Dorsolateral prefrontal cortex (tissue), 122 donors: ENCODE measurements at places on chromosomes 12 and 14. TPM values are rescaled to one million over a fixed set of nuclear protein-coding genes. Genes with fewer than 3 reads are reported as not detected.

NGB gene
- 12.4 TPM for total RNA-seq

IFNG gene
- not detected for total RNA-seq

DNA sequence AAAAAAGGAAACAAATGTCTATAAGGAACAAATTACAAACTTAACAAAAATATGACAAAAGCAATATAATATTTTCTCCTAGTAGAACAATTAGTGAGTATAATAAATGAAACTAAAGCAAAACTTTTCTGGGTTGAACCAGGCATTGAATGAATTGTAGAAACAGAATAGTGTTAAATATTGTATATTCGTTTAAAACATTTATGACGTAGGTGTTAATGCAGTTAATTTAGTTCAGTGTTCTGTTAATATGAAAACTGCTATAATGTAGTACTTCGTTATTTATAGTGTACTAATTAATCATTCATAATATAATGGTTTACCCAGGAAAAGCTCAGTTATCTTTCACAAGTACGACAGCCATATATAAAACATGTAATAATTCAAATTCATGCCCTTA lies 23.7 kb downstream of the NKX2-1 start:
- no peak for DNase-seq

DNA sequence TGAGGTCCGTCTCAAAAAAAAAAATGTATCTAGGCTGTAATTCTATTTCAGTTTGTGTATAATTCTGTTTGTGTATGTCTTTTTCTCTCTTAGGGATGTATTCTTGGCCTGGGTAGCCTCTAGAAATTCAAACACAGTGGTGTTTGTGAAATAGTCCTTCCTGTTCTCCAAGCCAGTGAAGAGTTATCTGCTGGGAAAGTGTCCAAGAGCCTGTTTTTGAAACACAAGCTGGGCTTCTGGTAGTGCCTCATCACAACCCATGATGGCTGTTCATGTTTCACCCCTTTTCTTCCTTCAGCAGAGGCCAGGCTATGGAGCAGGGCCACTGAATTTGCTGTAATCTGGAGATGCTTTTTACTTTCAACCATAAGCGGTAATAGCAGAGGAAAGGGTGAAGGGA lies 14.7 kb downstream of the METTL3 start:
- DNase-seq = no peak

GRCh38 chr14:99383472-99384449 lies 96.9 kb downstream of the SETD3 start:
- DNase-seq = no peak

SERPINA9 gene
- total RNA-seq = not detected

DNA sequence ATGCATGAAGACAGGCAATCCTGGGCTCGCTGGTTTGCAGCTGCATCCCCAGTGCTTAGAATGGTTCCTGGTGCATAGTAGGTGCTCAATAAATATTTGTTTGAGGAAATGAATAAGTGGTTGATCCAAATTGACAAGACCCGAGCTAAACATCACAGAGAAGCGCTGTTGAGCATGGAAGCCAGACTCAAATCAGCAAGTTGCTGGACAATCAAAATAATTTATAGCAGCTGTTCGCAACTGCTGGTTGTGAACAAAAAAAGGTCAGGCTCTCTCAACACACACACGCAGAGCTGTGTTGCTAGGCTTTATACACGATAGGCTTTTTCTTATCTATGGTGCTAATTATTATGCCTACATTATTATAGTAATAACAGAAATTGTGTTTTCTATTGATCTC lies 190.2 kb downstream of the TBX5 start:
- DNase-seq = no peak

- no peak for DNase-seq
These were observed 53.6 kb upstream of the EIF5 start for GRCh38 chr14:103280278-103280928.

DNA sequence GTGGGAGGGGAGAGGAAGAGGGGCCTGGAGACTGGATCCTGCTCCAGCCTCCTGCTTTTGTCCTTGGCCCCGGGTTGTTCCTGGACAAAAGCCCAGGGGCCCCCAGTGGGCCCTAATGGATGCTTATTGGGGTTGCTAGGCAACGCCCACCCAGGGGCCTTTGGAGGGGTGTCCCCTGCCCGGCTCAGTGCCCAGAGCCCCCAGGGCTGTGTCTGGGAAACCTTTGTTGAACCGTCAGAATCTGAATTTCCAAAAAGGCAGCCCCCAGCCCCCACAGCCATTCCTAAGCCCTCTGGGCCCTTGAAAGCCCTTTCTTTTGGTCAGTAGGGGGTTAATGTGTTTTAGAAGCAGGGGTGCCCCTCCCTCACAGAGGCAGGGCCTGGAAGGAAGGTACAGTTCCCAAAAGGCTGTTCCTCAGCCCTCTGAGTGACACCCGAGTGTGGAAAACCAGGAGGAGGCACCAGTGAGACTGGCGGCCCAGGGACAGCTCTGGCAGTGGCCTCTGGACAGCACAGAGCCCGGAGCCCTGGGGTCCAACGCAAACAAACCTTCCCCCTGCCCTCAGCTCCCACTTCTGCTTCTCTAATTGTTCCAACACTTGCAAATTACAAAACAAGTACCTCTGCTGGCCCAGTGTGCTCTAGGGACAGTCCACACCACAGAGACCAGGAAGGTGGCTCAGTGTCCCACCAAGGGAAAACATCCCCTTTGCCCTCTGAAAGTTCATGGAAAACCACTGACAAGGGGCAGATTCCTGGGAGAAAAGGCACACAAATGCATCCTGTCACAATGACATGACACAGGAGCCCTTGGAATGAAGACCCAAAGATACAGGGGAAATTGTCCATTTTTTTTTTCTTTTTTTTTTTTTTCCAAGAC lies 19.4 kb downstream of the HHIPL1 start:
- no peak for DNase-seq

SAMD15 gene
- total RNA-seq = 5.1 TPM

DNA sequence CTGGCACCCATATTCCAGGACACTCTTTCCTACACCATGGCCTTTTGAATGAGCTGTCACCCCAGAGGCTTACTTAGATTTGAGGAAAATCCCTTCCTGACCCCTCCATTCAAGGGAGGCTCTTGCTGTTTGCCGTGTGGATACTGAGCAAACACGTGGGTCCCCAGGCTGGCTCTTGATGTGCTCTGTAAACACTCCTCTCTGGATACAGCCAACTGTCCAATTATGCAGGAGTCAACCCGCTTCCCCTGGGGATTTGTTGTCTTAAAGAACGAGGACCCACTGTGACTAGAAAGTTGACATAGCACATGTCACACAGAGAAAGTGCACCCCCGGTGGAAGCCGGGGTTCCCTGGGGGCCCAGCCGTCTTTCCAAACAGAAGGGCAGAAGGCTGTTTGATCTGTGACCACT lies 75.8 kb upstream of the CEP83 start:
- DNase-seq = no peak

DNA sequence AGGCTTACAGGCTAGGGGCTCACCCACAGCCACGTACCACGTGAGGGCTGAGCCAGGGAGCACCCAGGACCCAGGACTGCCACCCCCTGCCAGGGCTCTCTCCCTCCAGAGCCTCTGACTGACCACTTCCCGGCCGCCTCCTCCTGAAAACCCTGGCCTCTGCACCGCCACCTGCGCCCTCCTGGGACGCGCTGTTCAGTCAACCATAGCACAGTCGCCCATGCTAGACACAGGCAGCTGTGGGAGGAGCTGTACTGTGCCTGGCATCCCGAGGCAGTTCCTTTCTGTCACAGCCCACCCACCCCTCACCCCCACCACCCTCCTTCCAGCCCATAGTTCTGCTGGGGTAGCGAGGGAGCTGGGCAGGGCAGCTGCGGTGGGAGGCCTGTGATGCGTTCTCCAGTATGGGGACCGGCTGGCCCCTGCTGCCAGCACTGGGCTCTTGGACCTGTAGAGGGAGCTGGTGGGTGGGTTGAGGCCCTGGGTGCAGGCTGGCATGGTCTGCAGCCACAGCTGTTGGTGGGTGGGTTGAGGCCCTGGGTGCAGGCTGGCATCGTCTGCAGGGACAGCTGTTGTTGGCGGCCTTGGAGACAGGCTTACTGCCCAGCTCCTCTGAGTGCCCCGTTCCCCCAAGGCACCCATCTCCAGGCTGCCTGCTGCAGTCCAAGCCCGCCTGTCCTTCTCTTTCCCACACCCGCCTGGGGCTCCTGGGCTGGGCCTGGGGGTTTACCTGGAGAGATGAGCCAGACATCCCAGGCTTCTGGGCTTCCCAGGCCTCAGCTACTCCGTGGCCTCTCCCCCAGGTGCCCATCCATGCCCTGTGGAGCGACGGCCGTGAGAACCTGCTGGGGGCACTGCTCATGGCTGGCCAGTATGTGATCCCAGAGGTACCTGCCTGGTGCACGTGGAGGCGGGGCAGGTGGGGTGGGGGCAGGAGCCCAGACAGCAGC lies 11.5 kb downstream of the ASPG start:
- DNase-seq = no peak

SPX gene
- total RNA-seq = 25.6 TPM

GRCh38 chr12:1252758-1253157 lies 261.7 kb downstream of the ERC1 start:
- DNase-seq = no peak

GRCh38 chr14:23141706-23142444 lies 22.8 kb upstream of the CEBPE start:
- no peak for DNase-seq

- DNase-seq = no peak
These were observed 43.0 kb downstream of the BORCS5 start for GRCh38 chr12:12399776-12400305.

TMEM52B gene
- total RNA-seq = not detected

DNA sequence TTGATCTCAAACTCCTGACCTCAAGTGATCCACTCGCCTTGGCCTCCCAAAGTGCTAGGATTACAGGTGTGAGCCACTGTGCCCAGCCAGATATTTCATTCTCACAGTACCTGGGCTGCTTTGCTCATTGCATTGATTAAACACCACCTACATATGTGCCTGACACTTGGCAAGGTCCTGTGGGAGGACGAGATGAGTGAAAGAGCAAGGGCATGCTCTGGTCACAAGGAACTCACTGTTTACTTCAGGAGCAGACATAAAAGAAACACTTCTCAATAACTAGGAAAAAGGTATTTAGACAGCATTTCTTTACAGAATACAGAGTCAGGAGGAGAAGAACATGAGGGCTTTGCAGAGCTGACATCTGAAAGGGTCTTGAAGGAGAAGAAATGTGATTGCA lies 91.7 kb downstream of the TMCC3 start:
- DNase-seq = no peak

DNA sequence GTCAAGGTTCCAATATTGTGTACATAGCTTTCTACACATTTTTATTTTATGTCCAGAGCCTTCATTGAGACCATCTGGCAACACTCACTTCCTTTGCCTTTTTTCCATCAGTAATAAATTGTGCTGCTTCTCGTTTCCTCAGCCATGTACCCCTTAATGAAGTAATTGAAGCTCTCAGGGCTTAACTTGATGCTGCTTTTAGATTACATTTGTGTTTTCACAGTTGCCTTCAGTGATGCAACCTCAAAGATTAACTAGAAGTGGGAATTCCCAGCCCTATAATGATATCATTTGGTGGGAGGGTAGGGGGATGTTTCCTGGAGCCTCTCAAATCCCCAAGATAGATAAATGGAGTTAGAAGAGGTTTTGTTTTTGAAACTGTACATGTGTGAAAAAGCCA lies 80.2 kb upstream of the KRR1 start:
- no peak for DNase-seq

GRCh38 chr12:29707846-29708245 lies 75.9 kb downstream of the TMTC1 start:
- DNase-seq = no peak

GRCh38 chr12:56722832-56723231 lies 2.3 kb downstream of the NACA start:
- DNase-seq = no peak
